CD4-positive, alpha-beta T cell treated with Interleukin-6 at 100 ng/mL for 8 hours (primary cell): ENCODE measurements at places on chromosomes 12 and 14.
A peak's percentile ranks its signal among the peaks of the same experiment; 100 is the strongest.

DNA sequence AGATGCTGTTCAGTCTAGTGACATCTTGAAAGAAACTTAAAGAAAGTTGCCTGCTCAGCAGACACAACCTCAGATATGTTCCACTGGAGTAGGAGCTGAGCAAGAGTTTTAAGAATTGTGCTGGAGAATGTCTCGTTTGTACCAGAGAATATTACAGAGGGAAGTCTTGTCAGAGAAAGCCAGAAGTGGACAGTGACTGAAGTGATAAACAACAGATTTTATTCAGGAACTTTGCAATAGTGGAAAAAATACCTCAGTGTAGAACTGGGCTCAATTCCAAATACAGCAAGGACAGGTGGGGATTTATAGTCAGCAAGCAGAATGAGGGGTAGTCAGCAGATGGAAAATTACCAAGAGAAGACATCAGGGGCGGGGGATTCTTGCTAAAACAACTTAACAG, 18.6 kb downstream of the ZDHHC17 start:
- no peak for DNase-seq

- no peak for DNase-seq
Measured at GRCh38 chr14:104424406-104425072, 155.0 kb upstream of the C14orf180 start.

GRCh38 chr14:49945448-49946319, 52.8 kb downstream of the ARF6 start:
- peak; percentile 21 for DNase-seq

GRCh38 chr12:105485321-105485910, 154.9 kb downstream of the C12orf75 start:
- no peak for DNase-seq

DNA sequence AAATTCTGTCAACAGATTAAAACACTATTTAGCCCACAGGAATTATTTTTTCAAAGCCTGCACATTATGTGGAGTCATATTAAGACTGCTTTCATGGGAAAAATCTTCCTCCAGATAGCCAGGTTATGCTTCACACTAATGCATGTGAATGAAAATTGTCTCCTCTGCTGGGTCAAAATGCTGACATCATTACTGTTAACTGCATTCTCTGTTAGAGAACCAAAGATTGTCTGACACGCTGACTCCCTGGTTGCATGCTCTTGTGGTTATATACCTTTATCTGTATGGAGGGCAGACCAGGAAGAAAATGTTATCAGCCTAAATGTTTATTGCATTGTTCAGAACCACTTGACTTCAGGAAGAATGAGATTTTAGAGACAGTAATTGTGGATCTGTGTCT, 432.2 kb upstream of the MDGA2 start:
- no peak for DNase-seq

DNA sequence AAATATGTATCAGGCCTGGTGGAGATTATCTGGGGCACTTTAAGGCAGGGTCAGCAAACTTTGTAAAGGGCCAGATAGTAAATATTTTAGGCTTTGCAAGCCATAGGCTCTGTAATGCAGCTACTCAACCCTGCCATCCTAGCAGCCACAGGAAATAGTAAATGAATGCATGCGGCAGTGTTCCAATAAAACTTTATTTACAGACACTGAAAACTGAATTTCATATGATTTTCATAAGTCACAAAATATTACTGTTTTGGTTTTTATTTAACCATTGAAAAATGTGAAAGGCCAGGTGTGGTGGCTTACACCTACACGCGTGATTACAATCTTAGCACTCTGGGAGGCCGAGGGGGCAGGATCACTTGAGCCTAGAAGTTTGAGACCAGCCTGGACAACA, 3.2 kb upstream of the CAMKK2 start:
- DNase-seq: no peak

DNA sequence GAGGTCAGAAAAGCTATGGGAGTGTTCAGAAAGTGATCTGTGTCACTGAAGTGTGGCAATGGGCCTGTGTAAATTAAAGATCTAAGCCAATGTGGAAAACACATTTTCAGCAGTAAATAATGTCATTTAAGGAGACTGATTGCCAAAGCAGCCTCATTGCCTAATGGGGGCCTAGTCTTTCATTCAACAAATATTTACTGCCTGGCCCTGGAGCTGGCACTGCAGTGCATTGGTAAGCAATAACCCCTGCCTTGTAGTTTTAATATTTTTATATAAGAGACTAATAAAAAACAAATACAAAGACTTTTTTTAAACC, 326.6 kb downstream of the BTG1 start:
- DNase-seq: no peak

DNA sequence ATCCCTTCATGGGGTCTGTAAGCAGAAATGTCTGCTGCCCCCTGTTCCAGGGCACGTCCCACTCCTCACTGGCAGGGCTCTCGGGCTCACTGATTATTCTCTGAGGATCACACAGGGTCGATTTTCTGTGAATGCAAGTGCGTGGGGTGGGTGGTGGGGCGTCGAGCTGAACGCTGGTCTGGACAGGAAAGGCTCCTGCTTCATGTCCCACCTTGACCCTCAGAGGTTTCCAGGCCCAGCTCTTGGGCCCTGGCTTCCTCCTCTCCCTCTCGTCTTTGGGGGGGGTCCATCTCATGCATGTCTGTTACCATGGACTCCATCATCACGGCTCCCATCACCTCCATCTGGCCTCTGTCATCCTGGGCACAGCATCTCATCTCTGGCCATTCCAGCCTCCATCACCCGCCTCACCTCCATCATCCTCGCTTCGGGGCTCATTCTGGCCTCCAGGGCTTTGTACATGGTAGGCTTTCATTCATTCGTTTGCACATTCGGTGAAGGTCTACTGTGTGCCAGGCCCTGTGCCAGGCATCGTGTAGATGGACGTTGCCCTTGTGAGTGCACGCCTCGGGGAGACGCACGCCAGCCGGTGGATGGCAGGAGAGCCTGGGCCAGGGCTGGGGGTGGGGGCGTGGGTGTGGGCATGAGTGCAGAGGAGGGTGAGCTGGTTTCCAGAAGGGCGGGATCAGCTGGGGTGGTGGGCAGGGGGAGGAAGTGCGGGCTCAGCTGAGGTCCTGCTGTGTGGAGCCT, 34.7 kb downstream of the RTL1 start:
- no peak for DNase-seq

DNA sequence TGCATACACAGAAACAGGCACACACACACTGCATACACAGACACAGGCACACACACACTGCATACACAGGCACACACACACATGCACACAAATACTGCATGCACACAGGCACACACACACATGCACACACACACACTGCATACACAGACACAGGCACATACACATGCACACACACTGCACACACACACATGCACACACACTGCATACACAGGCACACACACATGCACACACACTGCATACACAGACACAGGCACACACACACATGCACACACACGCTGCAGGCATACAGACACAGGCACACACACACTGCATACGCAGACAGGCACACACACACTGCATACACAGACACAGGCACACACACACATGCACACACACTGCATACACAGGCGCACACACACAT, 32.7 kb upstream of the BTBD6 start:
- DNase-seq: no peak

DNA sequence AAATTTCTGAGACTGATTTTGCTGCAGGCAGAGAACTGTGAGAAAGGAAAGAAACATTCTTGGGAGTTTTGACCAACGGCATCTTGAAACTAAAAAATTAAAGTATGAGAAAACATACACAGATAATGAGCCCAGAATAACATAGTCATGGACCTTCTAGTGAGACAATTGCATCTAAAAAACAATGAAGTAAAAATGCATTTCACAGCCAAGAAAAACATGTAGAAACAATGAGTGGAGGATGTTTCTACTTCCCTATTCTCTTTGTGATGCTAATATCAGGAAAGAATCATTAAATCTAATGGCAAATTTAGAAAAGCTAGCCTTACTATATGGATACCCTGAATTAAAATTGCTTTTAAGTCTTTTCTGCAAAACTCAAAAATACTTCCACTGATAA, 12.2 kb upstream of the PLEKHG7 start:
- DNase-seq: no peak

GRCh38 chr12:55955800-55956508, 9.9 kb downstream of the PMEL start:
- DNase-seq: peak; percentile 48

DNA sequence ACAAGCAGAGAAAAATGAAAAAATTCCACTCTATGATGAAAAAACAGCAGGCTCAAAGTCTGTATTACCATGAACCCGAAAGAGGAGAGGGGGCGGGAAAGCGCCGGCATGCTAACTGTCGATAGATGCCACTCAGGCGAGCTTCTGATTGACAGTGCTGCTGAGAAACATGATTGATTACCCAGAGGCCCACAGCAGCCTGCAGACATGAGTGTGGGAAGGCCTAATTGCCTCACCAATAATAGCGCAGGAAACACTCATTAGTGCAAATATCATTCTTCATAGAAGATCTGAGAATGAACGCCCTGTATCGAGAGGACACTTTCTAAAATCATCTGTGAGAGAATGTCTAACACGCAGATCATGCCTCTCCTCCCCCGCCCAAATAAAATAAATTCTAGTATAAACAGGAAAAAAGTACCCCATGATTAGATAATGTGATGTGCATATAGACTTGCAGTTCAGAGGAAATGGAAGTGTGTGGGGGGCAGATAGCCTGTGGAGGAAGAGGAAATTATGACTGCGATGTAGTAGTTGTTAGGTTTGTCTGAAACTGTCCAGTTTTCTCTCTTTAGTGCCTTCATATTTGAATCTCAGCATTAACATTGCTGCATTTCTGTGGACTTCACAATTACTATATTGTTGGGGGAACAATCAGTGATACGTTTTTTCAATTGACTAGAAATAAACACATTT, 15.6 kb downstream of the TPH2 start:
- no peak for DNase-seq

- no peak for DNase-seq
Measured at GRCh38 chr14:21057803-21058675, at the start of gene RNASE8. RNASE8 (plus strand) TSS chr14:21057822; CDS start chr14:21057893, 71 bp downstream.

- DNase-seq: no peak
Measured at GRCh38 chr12:102394200-102394599, 86.2 kb downstream of the IGF1 start.

DNA sequence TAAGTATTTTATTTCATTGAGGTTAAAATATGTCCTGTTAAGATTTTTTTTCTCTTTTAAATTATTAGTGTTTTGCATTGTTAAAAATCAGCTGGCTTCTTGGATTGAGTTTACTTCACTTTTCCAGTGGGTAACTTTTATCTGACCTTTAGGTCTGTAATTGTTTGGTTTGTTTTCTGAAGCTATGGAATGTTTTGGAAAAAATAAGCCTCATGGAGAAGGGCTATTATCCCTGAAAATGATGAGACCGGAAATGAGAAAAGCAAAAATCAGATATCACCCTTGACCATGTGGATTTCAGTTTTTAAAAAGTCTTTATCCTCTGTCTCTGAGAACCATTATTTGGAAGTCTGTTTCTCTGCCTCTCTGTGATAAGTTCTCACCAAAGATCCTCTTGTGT, 180.9 kb downstream of the RAD51B start:
- DNase-seq: no peak

DNA sequence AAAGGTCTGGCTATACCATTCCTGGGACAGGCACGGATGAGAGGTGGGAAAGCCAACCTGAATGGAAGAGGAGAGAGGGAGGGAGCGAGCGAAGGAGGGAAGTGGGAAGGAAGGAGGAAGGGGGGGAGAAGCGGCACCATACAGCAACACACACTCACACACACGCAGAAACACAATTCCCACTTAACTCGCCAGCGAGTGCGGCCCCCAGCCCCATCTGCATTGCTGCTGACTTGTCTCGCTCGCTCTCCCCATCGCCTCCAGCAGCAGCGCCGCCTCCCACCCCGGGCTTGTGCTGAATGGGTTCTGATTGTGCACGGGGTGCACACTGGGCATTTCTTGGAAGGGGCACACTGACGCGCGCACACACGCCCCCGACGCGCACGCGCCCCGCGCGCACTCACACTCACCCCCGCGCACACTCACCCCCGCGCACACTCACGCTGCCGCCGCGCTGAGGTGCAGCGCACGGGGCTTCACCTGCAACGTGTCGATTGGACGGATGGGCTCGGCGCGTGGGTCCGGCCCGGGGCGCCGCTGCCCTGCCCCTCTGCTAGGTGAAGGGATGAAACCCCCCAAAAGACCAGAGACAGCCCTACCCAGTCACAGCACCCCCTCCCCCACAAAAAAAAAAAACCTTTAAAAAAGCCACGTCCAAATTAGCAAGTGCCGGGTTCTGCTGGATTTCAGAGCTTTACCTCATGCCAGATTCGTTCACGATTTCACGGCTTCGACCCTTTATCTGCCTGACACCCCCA, 685 bp downstream of the GRIN2B start:
- DNase-seq: no peak

- no peak for DNase-seq
Measured at GRCh38 chr14:99971941-99972747, 93.1 kb upstream of the EVL start.

GRCh38 chr14:39015360-39015961, 87.6 kb downstream of the SEC23A start:
- peak; percentile 6 for DNase-seq

DNA sequence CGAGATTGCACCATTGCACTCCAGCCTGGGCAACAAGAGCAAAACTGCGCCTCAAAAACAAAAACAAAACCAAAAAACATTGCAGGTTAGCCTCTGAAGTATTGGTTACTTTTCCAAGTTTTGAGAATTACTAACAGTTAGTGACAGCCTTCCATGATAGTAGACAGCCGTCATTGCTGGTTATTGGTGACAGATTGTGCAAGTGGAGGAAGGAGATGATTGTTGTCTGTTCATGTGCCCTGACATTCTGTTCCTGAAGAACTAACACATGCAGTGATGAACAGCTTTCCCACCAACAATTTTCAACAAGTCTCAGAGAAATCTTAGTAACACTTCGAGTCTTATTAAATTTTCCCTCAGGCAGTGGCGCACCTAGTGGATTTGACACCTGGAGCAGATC, 89.3 kb upstream of the NAP1L1 start:
- no peak for DNase-seq

DNA sequence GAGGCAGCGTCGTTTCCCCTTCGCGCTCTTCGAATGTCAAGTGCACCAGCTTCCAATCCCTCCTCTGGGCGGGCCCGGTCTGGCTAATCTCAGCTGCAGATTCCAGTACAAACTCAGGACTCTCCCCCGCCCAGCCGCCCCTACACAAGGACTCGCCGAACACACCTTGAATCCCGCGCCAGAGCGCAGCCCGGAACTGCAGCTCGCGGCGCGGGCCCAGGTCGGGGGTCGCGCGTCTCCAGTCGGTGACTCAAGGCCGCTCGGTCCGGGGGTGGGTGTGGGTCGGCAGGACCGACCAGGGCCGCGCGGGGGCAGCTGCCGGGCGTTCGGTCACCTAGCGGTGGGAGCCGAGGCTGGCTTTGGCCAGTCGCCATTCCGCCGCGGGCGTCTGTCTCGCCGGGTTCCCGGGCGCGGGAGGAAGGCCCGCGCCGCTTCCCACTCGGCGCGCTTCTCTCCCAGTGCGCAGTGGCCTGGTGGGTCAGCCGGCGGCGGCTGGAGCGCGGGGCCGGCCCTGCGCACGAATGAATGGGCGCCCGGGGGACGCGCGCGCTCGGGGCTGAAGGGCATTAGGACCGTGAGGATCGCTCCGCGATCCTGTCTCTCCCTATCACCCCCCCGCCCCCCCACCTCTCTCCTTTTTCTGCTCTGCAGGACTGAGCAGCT, at the start of gene GALNT16:
Gene GALNT16, plus strand, starts transcription at position 632 of the 663 bp plus-strand sequence. CDS start 133 bp downstream, outside the sequence.
- DNase-seq: no peak

- DNase-seq: no peak
Measured at GRCh38 chr12:124369827-124370378, 75.0 kb downstream of the RFLNA start.

- DNase-seq: no peak
Measured at GRCh38 chr12:13075118-13075480, 28.4 kb downstream of the GSG1 start.
